Stimulated activated CD8-positive, alpha-beta memory T cell treated with anti-CD3 and anti-CD28 coated beads, Interleukin-7, amount 100 ng/mL, for 24 hours (primary cell): ENCODE measurements at places on chromosomes 12 and 14.

- no peak for DNase-seq
These were observed 16.0 kb downstream of the NKX2-1 start for GRCh38 chr14:36503771-36504741.

DNA sequence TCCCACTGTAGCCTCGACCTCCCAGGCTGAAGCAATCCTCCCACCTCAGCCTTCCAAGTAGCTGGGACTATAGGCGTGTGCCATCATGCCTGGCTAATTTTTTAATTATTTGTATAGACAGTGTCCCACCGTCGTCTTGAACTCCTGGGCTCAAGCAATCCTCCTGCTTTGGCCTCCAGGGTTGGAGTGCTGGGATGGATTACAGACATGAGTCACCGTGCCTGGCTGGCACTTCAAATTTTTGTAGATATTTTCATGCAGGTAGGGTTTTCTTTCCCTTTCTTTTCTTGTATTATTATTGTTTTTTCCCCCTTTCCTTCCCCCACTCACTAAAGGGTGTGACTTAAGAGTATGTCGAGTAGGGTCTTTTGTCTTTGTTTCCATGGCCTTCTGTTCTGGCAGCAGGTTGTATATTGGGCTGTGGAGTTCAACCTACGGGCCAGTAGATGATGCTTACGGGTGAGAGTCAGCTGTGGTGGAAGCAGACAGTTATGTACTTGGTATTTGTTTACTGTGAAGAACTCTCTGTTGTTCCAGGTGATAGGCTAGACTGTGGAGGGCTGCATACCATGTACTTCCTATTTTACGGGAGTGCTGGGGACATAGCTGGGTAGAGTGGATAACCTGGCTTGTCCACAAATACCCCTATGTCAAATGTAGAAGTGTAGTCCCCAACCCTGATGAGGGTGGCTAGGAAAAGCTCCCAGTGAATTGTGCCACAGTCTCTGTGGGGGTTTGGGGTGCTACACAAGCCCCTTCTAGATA lies 30.7 kb downstream of the RAD51B start:
- DNase-seq: no peak

GRCh38 chr12:67826946-67827720 lies 162.1 kb upstream of the IFNG-AS1 start:
- DNase-seq: no peak

GRCh38 chr14:23300687-23301223 lies 1.9 kb downstream of the PPP1R3E start:
- no peak for DNase-seq

GRCh38 chr12:19129122-19129485 lies 429 bp upstream of the PLEKHA5 start:
- DNase-seq: no peak

DNA sequence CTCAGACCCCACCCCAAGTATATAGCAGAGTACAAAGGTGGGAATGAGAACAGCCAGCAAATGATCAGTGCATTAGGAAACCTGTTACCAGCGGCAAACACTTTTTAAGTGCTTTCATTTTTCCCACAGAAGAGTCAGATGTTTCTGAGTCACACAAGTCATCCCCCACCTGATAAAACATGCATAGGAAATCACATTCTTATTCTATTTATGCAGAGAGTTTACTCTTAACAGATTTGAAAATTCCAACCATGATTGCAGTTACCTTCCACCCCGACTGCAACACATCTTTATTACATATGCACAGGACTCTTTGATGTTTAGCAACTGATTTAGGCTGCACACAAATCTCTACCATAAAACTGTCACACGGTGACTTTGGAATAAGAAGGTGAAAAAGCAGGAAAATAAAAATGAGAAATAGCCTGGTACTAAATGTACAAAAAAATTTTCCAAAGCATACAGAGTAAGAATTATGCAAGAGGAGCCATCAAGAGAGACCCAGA lies 236.4 kb downstream of the PAWR start:
- no peak for DNase-seq

GRCh38 chr14:73462815-73463214 lies 4.5 kb upstream of the NUMB start:
- DNase-seq: no peak
